Foreskin keratinocyte (primary cell): ENCODE measurements at places on chromosomes 12 and 14. TPM values are rescaled to one million over a fixed set of nuclear protein-coding genes. Genes with fewer than 3 reads are reported as not detected.

DNA sequence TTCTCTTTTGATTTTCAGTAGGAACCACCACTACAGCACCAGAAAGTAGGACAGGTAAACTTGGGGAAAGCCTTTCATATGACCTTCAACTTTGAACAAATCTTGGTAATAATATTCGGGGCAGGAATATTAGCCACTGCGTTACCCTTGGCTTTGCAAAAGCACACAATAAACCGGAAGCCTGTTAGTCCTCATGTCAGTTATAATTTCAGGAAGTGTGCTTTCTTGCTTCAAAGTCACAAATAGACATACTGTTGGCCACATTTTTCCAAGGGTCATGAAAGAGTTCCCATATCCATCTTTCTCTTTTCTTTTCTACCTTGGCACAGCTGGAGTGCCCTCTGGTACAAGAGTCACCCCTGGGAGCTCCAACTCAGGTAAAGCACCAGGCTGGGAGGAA lies 167.2 kb upstream of the CNTN1 start:
- DNase-seq, result no peak

- DNase-seq, result no peak
Observed at GRCh38 chr12:23585782-23586163, 363.7 kb downstream of the SOX5 start.

GRCh38 chr12:617304-617915 lies 45.8 kb downstream of the NINJ2 start:
- no peak for DNase-seq

- peak; percentile 29 for DNase-seq
Observed at GRCh38 chr12:67482751-67483661, 165.5 kb upstream of the DYRK2 start.

GRCh38 chr12:121796855-121797751 lies 3.6 kb upstream of the RHOF start:
- DNase-seq, result no peak

DNA sequence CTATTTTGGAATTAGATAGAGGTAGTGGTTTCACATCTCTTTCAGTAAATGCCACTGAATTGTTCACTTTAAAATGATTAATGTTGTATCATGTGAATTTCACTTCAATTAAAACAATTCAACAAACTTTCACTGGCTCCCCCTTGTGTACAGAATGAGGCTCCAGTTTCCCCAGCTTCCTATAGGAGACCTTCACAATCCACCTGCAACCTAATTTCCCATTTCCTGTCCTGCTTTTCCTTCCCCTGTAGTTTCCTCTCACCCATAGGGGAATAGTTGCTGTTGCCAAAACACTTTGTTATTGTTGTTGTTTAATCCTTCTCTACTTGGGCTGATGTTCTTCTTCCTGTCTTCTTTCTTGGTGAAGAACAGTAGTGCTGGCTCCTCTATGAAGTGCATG lies 59.8 kb downstream of the NPAS3 start:
- peak; percentile 16 for DNase-seq

DNA sequence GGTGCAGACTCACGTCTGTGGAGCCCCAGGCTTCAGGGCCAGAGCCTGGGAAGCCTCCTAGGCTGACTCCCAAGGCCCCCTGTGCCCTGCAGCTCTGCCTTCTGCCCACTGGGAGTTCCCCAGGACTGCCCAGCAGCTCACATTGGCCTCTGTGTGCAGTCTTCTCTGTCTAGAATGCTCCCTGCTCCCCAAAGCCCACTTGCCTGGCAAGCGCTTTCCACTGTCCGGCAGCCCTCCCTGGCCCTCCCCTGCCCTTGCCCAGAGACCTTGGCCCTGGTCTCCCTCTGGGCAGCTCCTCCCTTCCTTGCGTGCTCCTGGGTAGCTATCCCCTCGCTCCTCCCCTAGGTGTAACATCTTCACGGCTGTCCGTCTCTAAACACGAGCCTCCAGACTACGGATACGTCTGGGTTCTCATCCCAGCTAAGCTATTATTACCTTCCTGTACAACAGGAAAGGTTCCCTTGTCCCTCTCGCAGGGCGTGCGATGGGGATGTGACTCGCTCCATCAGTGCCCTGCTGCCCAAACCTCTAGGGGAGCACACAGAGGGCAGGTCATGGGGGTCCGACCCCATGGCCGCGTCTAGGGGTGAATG lies 325.5 kb upstream of the RTL1 start:
- no peak for DNase-seq

DNA sequence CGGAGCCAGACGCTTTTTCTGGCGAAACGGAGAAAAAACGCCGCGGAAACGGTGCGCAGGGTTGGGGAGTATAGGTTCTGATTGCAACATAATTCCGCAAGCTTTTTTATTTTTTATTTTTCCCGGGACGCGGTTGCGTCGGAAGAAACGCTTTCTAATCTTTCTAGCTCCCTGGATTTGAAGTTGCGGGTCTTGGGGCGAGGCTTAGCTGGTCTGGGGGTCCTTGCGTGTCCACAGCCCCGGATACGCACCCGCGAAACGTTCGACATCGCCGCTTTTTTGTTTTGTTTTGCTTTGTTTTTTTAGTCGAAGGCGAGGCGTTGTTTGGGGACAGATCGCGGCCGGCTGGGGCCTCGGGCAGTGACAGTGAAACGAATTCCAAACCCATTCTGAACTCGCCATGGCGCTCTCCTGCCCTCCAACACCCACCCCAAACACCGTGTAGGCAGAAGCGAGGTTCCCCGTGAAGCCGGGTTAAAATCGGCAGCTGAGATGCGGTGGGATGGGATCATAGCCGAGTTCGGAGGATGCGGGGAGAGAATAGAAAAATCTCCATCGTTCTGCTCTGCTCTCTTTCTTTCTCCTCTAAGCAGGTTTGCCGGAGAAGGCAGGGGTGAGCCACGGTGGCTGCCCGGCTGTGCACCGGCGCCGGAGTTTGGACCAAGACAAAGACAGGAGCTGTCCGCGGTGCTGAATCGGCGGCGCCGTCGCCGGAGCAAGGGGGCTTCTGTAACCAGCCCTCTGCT lies 8.1 kb upstream of the LHX5 start:
- DNase-seq, result no peak

GRCh38 chr12:52248541-52249461 lies 15.8 kb downstream of the KRT7 start:
- no peak for DNase-seq

GRCh38 chr12:29088611-29089219 lies 60.4 kb upstream of the FAR2 start:
- no peak for DNase-seq

GRCh38 chr12:66662729-66663128 lies 16.1 kb downstream of the GRIP1 start:
- peak; percentile 69 for DNase-seq

DNA sequence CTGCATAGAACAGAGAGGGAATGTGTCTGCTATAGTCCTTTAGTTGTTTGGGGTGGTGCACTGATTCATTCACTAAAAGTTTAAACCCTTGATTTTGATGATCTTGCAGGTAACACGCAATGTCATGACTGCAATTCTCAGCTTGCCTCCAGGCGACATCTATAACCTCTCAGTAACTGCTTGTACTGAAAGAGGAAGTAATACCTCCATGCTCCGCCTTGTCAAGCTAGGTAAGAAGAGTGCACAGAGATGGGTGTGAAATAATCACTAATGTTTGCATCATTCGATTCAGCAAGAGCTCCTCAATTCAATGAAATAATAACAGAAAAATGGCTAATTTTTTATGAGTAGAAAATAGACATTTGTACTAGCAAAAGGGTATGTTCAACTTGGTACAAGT lies 203.7 kb downstream of the PTPRO start:
- peak; percentile 31 for DNase-seq

The BLTP3B gene
- total RNA-seq, result 12.3 and 12.7 TPM in 2 replicates

The PRKD1 gene
- total RNA-seq, result 0.27 and 0.60 TPM in 2 replicates

The SLCO1B1 gene
- not detected in 2 replicates for total RNA-seq

The ALDH2 gene
- 23.8 and 24.8 TPM in 2 replicates for total RNA-seq

The LRRIQ1 gene
- 0.60 and 1.0 TPM in 2 replicates for total RNA-seq

The KLRC3 gene
- total RNA-seq, result not detected in 2 replicates

The SALL2 gene
- total RNA-seq, result 2.1 and 2.6 TPM in 2 replicates

The OXA1L gene
- 78.7 and 85.8 TPM in 2 replicates for total RNA-seq

The GRIN2B gene
- not detected in 2 replicates for total RNA-seq

The HDAC7 gene
- total RNA-seq, result 52.3 and 55.8 TPM in 2 replicates

The TAS2R50 gene
- 0.11 and 0.31 TPM in 2 replicates for total RNA-seq

The SERPINA5 gene
- not detected in 2 replicates for total RNA-seq

The AICDA gene
- not detected in 2 replicates for total RNA-seq
